Spinal cord (tissue), 10 donors: ENCODE measurements at places on chromosomes 11 and 22. TPM values are rescaled to one million over a fixed set of nuclear protein-coding genes. Genes with fewer than 3 reads are reported as not detected.

RIN1 gene
- total RNA-seq = 2.7 TPM

TTLL1 gene
- 27.2 TPM for total RNA-seq

NLRP10 gene
- total RNA-seq = not detected

CHRM1 gene
- 0.89 TPM for total RNA-seq

KRTAP5-7 gene
- 0.17 TPM for total RNA-seq

ZNF215 gene
- total RNA-seq = 2.5 TPM

CCDC116 gene
- 0.20 TPM for total RNA-seq

NRIP3 gene
- 9.9 TPM for total RNA-seq

VSIG2 gene
- total RNA-seq = 1.3 TPM

LRRC74B gene
- total RNA-seq = not detected

SOX6 gene
- total RNA-seq = 31.3 TPM

C11orf52 gene
- total RNA-seq = 0.88 TPM

DDTL gene
- total RNA-seq = 1.6 TPM

OR52I1 gene
- not detected for total RNA-seq

TMEM151A gene
- 8.0 TPM for total RNA-seq

SYT13 gene
- total RNA-seq = 78.4 TPM

LARGE2 gene
- 0.20 TPM for total RNA-seq
